ENCODE measurements at places on chromosomes 13 and 19. TPM values are rescaled to one million over a fixed set of nuclear protein-coding genes. Genes with fewer than 3 reads are reported as not detected.

The IZUMO4 gene
- polyA plus RNA-seq, result 0.85 TPM

The YJU2 gene
- 32.5 TPM for polyA plus RNA-seq

The ZNF547 gene
- 1.3 TPM for polyA plus RNA-seq

The PSG11 gene
- not detected for polyA plus RNA-seq

The HSH2D gene
- polyA plus RNA-seq, result 25.7 TPM

The OR7C1 gene
- polyA plus RNA-seq, result not detected

The CLEC17A gene
- 93.9 TPM for polyA plus RNA-seq

The C19orf12 gene
- 18.4 TPM for polyA plus RNA-seq

The EFNA2 gene
- not detected for polyA plus RNA-seq

The PRTN3 gene
- not detected for polyA plus RNA-seq

The KIR3DL1 gene
- polyA plus RNA-seq, result 0.26 TPM

The FXYD1 gene
- 1.0 TPM for polyA plus RNA-seq

The C13orf46 gene
- polyA plus RNA-seq, result 0.40 TPM

The FAM124A gene
- not detected for polyA plus RNA-seq

The DAND5 gene
- not detected for polyA plus RNA-seq

The GRK1 gene
- not detected for polyA plus RNA-seq

The ONECUT3 gene
- not detected for polyA plus RNA-seq

The MEIOSIN gene
- not detected for polyA plus RNA-seq

The NR2C2AP gene
- 38.4 TPM for polyA plus RNA-seq

The ZNF714 gene
- 13.1 TPM for polyA plus RNA-seq

All from naive B cell (primary cell).